Breast epithelium (tissue), 4 donors: ENCODE measurements at places on chromosomes 1 and 21.
A peak's percentile ranks its signal among the peaks of the same experiment; 100 is the strongest.

DNA sequence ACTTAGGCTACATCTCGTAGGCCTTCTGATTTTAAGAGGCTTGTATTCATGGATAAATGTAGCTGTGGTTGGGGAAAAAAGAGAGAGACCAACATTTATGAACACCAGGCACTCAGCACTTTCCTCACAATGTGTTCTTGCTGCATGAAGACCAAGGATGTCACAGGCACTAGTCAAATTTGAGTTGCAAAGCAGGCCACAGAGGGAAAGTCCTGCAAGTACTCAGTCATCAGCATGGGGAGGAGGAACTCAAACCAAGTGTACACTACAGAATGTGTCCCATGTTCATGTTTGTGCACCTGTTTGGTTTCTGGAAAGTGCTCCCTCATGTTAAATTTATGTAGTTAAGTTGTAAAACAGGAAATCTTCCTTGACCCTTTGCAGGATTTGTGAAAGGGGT is 8.7 kb upstream of the MAP3K7CL start:
- DNase-seq, result no peak

DNA sequence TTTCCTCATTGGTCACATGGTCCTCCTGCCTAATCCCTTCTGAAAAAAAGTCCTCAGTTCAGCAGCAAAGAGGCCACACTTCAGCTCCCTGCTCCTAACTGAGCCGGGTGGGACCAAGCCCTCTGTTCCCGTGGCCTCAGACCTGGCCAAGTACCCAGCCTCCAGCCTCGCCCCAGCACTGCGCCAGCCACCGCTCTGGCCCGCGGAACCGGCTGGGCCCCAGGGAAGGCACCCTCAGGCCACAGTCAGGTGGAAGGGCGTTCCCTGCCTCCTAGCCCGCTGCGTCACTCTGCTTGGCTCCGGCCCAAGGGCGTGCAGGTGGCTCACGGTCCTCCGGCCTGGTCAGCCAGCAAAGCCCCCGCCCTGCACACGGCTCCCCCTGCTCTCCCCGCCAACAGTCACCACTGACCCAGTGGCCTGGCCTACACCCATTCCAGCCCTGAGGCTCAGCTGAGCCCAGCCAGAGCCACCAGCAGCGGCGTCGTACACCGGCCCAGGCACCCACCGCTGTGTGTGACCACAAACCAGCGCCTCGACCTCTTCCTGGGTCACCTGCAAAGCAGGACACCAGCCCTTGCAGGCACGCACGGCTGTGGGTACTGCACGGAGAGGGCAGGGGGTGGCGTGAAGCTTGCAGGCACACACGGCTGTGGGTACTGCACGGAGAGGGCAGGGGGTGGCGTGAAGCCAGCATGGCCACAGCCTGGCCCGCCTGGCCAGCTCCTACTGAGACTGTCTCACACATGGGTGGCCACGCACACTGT is 19.4 kb downstream of the NADK start:
- peak; percentile 67 for DNase-seq

GRCh38 chr1:29256979-29257804 is 20.9 kb downstream of the PTPRU start:
- DNase-seq, result no peak

DNA sequence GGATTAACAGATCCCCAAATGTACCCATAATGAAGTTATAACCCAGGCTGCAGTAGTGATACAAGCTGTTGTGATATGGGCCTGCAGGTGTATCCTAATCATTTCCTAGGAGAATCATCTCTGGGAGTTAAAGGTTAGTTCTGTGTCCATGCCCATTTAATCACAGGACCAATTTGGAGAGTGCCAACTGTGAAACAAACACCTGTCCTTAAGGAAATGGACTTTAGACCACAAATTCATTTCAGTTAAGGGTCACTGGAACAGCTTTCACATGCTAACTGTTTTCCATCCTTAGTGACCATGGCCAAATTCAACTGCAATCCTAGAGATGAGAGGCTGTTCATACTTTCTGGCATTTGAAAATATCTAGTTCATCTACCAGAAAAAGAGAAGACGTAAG is 160.9 kb downstream of the GPATCH2 start:
- no peak for DNase-seq

GRCh38 chr1:32496127-32496526 is 31.3 kb downstream of the ZBTB8B start:
- no peak for DNase-seq

DNA sequence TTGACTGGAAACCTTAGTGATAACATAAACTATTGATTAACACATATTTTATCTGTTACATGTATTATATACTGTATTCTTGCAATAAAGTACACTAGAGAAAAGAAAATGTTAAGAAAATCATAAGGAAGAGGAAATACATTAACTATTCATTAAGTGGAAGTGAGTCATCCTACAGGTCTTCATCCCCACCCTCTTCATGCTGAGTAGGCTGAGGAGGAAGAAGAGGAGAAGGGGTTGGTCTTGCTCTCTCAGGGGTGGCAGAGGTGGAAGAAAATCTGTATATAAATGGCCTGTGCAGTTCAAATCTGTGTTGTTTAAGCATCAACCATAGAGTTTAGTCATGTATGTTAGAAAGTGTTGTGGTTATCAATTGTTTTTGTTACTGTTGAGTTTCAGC is 66.1 kb upstream of the CHODL start:
- no peak for DNase-seq

DNA sequence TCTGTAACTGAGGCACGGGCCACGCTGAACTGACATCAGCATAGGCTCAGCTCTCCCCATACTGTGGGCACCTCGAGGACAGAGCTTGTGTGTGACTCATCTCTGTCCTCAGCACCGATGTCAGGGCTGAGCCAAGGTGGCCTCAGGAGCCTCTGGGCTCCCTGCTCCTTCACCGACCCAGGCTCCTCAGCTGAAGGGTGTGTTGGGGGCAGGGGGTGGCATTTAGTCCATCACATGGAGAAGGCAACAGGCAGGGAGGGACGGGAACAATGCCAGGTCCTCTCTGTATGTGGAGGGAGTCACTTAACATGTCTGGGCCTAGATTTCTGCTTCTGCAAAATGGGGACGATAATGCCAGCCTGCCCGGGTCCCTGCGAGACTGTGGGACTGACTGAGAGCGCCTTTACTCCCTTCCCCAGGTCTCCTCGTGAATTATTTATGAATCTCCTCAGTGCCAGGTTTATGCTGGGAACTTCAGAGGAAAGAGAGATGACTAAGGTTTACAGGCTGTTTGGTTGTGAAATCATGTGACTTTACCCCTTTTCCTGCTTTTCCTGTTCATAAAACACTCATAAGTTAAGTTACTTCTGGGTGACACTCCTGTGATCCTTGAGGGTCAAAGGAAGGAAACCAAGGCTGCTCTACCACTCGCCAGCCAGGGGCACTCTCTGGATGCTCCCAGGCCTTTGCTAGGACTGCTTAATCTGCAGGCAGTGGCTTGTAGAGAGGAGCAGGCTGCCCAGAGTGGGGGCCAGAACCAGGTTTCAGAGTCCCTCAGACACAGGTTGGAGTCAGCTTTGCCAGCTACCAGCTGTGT is 16.2 kb downstream of the TTC39A start:
- DNase-seq, result no peak

- no peak for DNase-seq
Observed at GRCh38 chr1:17857996-17858395, 102.9 kb downstream of the ACTL8 start.

- DNase-seq, result no peak
Observed at GRCh38 chr1:156643778-156644092, 1.8 kb downstream of the BCAN start.

DNA sequence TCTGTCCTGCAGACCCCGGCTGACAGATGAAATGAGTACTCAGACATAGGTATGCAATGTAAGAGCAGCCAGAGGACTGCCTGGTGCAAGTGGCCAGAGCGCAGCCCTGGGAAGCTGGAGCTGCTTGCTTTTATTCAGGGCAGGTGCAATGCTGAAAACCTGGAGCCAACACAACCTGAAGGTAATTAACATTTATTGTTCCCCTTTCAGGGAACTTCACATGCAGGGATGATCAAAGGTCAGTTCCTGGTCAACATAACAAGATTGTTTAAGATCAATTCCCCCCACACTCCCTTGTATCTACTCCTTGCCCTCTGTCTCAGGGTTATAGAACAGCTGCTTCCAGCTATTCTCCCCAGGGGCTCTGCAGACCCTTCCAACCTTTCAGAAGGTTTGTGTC is 48.7 kb upstream of the PRELP start:
- DNase-seq, result no peak

DNA sequence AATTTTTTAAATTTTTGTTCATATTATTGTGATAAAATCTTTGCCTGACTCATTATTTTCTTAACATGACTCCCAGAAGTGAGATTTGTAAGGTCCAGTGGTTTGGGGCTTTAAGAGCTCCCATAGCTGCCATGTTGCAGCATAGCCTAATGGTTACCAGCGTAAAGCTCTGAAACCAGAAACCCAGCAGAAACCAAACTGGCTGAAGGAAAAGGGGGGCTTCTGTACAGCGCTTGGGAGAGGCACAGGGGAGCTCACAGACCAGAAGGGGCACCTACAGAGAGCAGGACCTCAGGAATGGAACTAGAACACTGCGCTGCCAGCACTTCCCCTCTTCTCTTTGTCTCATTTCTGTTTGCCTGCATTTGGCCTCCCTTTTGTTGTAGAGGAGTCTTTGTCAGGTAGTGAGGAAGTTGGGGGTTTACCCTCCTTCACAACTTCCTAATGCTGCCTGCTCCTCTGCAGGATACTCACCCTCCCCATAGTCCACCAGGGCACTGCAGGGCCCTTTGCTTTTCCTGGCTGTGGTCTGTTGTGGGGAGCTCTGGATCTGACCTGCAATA is 2.6 kb upstream of the PYCR2 start:
- no peak for DNase-seq

DNA sequence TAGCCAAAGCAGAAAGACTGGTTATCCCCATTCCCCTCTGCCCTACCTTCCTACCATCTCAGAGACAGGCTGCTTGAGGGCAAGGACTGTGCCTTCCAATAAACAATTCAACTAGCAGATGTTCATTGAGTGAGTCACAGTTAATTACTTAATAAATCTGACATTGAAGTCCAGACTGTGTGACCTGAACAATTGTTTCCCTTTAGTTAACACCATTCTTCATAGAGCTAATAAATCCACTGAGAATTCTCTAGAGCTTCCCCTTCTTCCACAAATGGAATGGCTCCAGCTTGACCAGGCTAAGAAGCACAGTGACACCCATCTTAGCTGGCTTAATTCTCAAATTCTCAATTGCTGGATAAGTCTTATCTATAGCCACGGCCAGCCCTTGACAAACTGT is 61.9 kb upstream of the GJA5 start:
- DNase-seq, result no peak

GRCh38 chr1:220028346-220028895 is 17.9 kb downstream of the EPRS1 start:
- no peak for DNase-seq
